ENCODE measurements at places on chromosomes 2 and 18.

- no peak for DNase-seq
Observed at GRCh38 chr18:63148449-63149301, 170.9 kb downstream of the BCL2 start.

DNA sequence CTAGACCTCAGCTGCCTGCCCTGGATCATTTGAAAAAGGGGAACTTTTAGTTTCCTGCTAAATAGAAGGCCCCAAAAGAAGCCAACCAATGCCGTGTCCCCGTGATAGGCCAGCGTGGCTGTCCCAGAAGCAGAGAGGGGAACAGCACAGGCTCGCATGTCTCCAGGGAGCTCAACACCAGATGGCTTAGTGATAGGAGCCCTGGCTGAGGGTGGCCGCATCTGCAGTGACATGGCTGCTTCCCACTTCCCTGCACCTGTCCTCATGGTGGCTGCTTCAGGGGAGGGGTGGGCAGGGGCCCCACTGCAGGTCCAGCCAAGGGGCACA lies 79.6 kb downstream of the MBP start:
- no peak for DNase-seq

DNA sequence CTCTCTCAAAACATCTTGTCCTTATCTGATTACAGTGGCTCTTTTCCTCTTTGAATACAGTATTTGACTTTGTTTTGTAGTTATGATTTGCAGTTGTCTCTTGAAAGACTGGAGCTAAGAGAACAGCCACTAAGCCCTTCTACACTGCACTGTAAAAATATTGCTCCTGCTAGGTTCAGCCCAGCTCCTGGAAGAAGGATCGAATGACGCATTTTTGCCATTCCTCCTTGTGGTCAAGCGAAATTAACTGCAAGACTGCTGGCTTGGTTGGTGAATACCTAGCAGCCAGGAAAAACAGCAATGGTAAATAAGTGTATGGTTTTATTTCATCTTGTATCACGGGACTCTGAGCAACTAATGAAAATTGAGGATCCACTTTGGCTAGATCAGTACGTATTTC lies 407.8 kb upstream of the CDH2 start:
- DNase-seq: no peak

GRCh38 chr2:222938327-222938726 lies 77.5 kb downstream of the ACSL3 start:
- DNase-seq: no peak

DNA sequence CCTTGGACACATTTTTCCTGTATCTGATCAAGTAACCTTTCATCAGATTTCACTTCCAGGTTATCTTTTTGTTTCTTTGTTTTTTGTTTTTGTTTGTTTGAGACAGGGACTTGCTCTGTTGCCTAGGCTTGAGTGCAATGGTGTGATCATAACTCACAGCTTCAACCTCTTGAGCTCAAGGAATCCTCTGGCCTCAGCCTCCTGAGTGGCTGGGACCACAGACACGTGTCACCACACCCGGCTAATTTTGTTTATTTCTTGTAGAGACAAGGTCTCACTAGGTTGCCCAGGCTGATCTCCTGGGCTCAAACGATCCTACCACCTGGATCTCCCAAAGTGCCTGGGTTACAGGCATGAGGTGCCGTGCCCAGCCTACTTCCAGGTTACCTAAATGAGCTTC lies 124.9 kb downstream of the L3MBTL4 start:
- no peak for DNase-seq

DNA sequence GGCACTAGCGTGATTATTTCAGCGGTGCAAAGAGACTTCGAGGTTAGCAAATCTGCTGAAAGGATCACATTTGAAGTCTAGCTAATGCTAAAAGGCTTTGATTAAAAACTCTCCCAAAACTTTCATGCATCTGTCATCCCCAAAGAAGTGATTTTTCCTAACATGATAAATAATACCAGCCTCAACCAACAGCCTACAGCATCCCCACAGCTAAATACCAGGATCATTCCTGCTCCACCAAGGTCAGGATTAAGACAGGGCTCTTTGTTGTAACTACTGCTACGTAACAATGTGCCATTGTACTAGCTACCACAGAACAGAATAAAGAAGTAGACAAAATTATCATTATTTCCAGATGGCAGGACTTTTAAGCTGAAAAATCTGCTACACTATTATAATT lies 1.6 kb downstream of the OR6B3 start:
- DNase-seq: no peak

DNA sequence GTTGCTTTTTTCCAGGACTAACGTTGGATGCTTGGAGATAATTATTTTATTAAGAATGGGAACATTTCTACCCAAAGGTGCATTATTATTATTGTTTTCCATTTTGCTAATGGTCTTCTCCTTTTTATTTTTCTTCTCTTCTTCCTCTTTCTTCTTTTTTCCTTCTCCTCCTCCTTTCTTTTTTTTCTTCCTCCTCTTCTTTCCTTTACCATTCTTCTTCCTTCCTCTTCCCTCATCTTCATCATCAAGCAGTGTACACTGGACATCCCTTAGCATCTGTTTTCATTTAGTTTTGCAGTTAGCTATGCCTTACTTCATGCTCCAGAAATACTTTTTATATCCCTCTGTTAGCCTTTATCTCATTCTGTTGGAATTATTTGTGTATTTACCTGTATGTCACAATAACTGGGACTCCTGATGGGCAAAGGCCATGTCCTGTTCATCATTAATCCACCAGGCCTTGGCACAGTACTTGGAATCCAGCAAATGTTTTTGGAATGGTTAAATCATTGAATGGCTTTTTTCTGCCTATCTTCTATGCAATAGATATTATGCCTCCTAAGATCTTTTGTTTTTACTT lies 162.7 kb downstream of the CAMKMT start:
- DNase-seq: no peak

GRCh38 chr2:165294912-165295311 lies 55.7 kb downstream of the SCN2A start:
- DNase-seq: no peak

GRCh38 chr2:118686346-118686745 lies 161.1 kb downstream of the EN1 start:
- no peak for DNase-seq

DNA sequence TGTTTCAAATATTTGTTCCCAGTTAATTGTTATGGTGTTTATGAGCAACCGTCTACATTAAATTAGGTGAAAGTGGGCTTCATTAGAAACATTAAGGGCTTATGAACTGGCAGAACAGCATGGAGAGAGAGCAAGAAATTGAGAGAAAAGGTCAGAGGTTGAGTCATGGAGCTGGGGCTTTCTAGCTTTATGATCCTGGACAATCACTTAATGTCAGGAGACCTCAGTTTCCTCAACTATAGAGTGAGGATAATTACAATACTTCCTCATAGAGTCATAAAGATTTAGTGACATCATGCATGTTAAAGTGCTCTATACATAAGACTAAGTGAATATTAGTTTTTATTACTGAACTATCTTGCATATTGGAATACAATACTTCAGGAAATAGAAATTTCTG lies 83.9 kb downstream of the PLCL1 start:
- DNase-seq: no peak

- no peak for DNase-seq
Observed at GRCh38 chr2:234843411-234843810, 108.4 kb upstream of the SH3BP4 start.

DNA sequence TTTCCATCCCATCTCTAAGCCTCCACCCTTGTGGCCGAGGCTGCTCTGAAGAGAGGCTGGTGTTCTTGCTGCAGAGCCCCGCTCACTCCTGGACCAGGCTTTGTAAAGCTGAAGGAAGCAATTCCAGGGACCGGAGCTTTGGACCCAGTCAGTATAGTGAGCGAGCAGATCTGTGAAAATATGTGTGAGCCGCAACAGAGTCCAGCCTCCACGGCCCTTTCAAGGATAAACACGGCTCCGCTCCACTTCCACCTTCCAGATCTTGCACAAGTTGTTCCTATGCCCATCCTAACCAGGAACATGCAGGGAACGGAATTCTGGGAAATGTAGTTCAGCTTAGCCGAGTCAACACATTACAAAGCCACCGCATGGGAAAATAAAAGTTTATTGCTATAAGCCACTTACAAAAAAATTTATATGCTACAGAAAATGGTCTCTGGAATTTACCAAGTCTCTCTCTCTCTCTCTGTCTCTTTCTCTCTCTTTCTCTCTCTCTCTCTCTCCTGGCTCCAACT lies 151.7 kb upstream of the ZNF521 start:
- no peak for DNase-seq

GRCh38 chr2:11370377-11371091 lies 26.1 kb upstream of the ROCK2 start:
- DNase-seq: no peak

GRCh38 chr2:176109192-176109901 lies 2.3 kb downstream of the HOXD11 start:
- no peak for DNase-seq

- DNase-seq: no peak
Observed at GRCh38 chr2:43367012-43367782, 140.8 kb upstream of the ZFP36L2 start.

- DNase-seq: no peak
Observed at GRCh38 chr2:16149349-16150243, 209.2 kb downstream of the MYCN start.

DNA sequence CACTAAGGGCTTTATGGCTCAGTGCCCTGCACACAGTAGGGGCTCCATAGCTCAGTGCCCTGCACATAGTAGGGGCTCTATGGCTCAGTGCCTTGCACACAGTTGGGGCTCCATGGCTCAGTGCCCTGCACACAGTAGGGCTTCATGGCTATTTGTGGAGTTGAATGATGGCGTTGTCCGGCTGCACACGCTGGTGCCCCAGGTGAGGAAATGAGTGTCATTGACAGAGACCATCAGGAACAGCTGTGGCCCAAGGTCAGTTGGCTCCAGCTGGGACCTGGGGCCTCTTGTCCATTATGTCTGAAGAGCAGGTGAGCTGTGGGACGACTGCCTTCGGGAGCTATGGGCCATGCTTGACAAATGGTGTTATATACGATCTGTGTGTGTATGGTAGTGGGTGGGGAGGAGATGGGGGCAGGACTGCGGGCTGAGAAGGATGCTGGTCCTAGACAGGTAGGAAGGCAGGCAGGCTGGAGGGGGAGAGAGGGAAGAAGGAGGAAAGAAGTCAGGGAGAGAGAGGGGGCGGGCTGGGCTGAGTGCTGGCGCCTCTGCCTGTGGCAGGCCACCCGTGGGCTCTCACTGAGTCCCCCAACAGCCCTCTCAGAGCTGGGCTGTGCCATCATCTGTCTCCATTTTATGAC lies 130.6 kb downstream of the CLIP4 start:
- no peak for DNase-seq

- no peak for DNase-seq
Observed at GRCh38 chr2:30255466-30256408, 24.4 kb downstream of the LBH start.

GRCh38 chr2:218329027-218329825 lies 27.4 kb upstream of the CATIP start:
- no peak for DNase-seq

DNA sequence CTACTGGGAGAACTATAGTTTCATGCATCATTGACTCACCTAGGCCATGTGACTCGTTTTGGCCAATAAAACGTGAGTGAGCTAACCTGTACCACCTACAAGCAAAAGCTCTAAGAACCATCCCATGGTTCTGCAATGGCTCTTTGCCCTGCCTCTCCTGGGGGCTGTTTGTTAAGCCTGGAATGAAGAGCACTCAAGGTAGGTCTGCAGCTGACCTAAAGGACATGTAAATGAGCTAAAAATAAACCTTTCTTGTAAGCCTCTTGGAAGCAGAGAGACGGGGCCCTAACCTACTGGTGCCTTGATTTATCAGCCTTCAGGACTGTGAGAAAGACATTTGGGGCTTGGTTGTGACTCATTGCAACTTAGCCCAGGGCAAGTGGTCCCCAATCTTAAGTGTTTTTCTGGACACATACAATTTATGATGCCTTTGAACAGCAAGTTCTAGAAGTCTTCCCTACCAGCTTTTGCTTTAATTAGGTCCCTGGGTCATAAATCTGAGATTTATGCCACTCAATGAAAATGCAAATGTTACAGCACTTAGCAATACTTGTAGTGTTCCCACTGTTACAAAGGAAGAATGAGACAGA lies 107.4 kb downstream of the OSBPL6 start:
- DNase-seq: no peak

GRCh38 chr18:23306822-23307221 lies 146.3 kb upstream of the RIOK3 start:
- DNase-seq: no peak

GRCh38 chr2:220104871-220105351 lies 477.5 kb downstream of the SLC4A3 start:
- DNase-seq: no peak

- DNase-seq: peak; percentile 75
Observed at GRCh38 chr2:208040199-208041171, 15.2 kb upstream of the PLEKHM3 start.

- no peak for DNase-seq
Observed at GRCh38 chr18:32326450-32327308, 136.8 kb downstream of the MEP1B start.

GRCh38 chr18:23887493-23887892 lies 127.1 kb upstream of the TTC39C start:
- no peak for DNase-seq

GRCh38 chr18:32301976-32302743 lies 112.3 kb downstream of the MEP1B start:
- DNase-seq: peak; percentile 56

DNA sequence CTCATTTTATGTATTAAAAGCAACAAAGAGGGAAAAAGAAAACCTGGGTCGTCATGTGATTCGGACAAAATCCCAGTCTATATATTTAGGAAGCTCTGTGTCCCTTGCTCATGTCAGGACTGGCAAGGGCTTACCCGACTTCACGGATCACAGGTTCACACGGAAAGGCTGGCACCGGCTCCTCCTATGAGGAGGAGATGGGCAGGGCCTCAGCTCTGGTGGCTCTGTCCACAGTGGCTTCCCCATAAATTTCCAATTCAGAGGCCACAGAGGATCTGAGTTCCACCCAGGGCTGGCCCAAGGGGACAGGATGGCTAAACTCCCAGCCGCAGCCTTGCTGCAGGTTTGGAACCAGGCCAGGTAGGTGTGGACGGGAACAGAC lies 186.8 kb downstream of the BCL2 start:
- DNase-seq: no peak

DNA sequence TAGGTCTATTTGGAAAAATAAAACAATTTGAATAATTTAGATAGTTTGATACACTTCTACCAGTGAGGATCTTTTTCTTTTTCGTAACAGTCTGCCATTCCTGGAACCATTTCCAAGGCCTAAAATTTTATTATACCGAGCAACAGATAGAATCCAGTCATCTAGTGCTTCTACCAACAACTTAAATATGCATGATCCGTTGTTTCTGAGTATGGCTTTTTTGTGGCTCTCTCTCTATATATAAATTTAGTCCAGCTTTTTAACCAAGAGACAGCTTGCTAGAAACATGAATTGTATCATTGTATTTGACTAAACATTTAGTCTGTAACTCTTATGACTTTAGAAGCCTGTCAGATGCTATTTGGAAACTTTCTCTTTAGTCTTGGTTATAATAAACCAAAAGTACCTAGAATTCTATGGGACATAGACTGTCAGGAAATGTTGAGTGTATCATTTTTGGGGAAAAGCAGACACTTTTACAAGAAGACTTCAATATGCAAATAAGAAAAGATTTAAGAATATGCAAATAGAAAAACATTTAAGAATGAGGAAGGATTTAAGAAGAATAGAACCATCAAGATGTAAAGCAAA lies 161.4 kb downstream of the ZEB2 start:
- no peak for DNase-seq

GRCh38 chr2:40412456-40412855 lies 39.4 kb downstream of the SLC8A1 start:
- DNase-seq: no peak
